Cardiac muscle cell (in vitro differentiated cells and primary cell): ENCODE measurements at places on chromosomes 6 and 20.
A peak's percentile ranks its signal among the peaks of the same experiment; 100 is the strongest.

DNA sequence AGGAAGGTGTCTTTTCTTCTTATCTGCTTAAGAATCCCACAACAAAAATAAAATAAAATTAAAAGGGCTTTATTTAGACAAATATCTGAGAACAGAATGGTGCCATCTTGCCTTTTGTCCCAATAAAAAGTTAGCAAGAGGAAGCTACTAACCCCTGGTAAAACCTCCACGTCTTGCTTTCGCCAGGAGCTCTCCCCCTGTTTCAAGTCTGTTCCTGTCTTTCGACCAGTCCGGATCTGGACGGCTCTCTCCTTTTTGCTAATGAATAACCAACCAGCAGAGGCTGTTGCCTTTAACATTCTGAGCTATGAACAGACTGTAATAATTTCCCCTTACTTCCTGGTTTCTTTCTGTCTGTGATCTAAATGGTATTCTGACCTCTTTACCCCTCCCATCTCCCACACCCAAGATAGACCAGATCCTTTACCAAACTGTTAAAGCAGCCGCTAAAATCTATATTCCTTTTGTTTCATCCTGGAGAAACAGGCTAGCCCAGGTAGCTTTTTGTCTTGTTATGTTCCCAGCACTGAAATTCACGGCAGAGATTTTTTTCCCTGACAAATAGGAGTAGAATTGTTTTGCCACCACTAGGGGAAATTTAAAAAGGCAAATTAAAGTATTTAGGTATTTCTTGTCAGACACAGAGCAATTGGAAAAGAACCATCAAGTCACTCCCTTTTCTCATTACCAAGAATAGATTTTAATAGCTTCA is at the start of gene FRK:
Gene FRK (minus strand): TSS at position 320 of the 712 bp plus-strand sequence. CDS start 580 bp downstream, outside the sequence.
- peak; percentile 80 for DNase-seq

- peak; percentile 6 for DNase-seq
These were observed 7.6 kb upstream of the DEFB129 start for GRCh38 chr20:219290-220115.

GRCh38 chr6:87700397-87701343 is 1.4 kb downstream of the AKIRIN2 start:
- peak; percentile 51 for DNase-seq

GRCh38 chr6:16824845-16825685 is 63.8 kb upstream of the ATXN1 start:
- no peak for DNase-seq

DNA sequence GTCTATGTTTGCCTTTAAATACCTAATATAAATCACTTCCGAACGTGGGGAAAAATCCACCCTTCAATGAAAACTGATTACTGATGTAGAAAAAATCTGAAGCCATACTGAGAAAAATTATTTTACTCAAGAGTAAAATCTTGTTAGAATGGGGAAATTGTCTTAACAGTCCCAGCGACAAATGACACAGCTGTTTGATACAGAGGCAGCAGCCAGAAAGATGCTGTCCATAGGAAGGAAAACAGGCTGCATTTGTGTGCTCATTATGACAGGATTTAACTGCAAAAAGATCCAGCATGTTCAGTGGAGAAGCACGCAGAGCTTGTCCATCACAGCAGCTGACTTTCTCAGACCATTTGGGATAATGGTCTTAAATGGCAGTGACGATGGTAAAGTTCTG is 443.0 kb downstream of the TFAP2B start:
- DNase-seq, result no peak

DNA sequence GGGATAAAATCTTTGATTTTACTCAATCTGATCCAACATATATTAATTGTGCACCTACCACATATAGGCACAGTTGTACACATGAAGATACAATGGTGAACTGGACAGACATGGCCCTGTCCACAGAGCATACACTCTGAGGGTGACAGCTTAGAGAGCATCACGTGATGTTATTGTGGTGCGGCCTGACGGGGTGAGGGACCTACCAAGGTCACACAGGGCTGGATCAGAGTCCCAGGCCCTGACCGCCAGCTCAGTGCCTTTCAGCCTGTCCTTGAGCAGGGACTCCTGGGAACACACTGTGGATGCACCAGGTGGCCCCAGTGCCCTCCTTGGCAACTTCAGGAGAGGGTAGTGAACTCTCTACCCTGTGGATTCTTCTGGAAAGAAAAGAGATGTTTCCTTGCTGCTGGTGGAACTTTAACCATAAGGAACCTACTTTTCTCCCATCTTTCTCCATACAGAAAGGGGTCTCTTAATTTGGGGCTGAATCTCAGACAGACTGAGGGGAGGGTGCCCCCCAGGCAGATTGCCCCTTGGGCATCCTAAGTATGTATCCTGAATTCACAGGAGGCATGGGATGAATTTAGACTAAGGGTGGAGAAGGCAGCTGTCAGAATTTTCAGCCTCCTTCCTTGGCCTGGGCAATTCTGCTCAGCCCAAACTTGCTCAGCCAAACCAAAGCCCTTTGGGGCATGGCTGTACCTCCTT is 26.5 kb downstream of the PCK1 start:
- DNase-seq, result no peak

- DNase-seq, result no peak
These were observed 517.0 kb downstream of the LMBRD1 start for GRCh38 chr6:69279805-69280204.

GRCh38 chr6:53752440-53752839 is 42.4 kb upstream of the LRRC1 start:
- no peak for DNase-seq

GRCh38 chr6:119156757-119157505 is 78.5 kb upstream of the FAM184A start:
- peak; percentile 36 for DNase-seq

DNA sequence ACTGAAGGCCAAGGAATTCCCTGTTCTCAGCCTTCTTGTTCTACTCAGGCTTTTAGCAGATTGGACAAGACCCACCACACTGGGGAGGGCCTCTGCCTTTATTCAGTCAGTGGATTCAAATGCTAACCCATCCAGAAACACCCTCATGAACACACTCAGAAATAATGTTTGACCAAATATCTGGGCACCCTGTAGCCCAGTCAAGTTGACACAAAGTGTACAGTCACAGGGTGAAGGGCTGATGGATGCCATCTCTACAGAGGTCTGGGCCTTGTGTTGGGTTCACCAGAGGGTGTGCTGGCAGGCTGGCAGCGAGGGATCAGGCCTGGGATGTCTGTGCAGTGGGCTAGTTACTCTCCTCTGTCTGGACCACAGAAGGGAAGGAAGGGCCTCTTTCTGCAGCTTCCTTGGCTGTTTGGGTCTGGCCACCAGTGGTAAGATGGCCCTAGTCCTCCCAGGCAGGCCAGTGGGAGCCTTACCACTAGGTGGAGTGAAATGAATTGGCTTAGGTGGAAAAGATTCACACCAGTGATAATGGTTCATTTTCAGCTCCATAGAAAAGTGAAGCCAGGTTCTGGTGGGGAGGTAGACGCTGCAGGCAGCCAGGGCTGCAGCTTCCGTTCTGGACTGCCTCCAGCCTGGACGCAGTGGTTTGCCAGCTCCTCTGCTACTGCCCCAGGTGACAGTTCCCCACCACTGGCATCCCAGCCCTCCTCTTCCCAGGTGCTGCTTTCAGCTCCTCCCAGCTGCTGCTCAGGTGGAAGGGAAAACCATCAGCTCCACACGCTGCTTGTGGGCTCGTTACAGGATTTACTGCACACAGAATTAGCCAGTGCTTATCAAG is 9.2 kb downstream of the TUBB2A start:
- no peak for DNase-seq

DNA sequence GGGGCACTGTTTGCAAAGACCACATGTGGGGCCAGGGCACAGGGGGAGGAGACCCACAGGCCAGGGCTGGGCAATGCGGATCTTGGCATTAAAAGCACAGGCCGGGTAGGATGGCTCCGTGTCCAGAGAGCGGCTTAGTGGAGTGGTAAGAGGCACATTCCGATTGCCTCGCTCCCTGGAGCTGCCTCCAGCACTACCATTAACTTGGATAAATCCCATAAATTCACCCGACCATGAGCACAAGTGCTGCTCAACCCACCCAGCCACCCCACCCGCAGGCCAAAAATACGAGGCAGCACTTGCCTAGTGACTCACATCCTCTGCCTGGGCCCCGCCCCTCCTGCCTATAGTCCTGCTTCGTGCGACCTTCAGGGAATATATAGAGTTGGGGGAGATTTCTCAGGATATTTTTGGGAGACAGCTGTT is 67.5 kb upstream of the QKI start:
- no peak for DNase-seq

- DNase-seq, result peak; percentile 64
These were observed 71.4 kb downstream of the ARID1B start for GRCh38 chr6:156848533-156848932.

DNA sequence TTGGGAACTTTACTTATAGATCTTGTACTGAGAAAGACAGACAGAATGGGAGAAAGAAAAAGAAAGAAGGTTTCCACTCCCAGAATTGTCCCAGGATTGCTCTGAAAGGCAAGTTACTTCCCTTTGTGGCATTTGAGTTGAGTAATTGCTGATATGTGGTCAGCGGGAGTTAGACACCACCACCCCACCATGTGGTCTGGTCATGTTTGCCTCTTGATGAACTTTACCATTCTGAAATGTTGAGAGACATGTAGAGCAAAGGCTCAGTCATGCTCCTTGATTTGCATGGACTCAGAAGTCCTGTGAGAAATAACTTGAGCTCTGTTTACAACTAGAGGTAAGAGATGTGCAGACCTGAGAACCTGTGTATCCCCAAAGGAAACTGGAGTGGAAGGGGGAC is 17.1 kb downstream of the TCF21 start:
- DNase-seq, result no peak

DNA sequence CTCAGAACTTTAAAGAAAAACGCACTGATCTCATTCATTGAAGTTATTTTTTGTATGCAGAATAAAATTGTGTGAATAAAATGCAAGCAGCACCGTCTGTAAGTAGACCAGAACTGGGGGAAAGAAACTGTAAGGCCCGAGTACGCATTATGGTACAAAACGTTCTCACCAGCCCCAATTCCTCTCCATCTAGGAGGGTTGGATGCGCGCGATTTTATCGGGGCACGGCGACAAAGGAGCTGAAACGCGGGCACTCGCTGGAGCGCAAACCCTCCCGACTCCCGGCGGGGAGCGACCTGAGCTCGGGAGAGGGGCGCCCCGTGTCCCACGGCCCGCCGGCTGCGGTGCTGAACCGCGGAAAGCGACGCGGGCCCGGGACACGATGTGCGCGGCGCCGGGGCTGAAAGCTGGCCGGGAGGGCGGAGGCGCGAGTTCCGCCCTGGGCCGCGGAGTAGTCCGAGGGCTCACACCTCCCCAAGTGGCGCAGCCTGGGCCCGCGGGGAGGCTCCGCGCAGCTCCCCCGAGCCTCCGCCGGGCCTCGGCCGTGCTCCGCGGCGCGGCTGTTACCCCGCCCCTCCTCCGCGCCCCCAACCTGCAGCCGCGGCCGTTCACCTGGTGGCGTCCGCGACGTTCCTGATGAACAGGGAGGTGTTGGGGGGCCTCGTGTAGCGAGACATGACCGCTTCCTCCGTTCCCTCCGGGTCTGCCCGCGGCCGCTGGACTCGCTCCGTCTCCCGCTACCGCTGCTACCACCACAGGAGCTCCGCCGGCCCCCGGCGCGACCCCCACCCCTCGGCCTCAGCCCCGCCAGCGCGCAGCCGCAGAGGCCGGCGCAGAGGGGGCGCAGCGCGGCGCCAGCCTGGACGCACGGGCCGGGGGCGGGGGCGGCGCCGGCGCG is at the start of gene SRSF12:
Gene SRSF12 (minus strand): TSS at position 861 of the 898 bp plus-strand sequence. CDS start 184 bp downstream, at position 677.
- peak; percentile 65 for DNase-seq

DNA sequence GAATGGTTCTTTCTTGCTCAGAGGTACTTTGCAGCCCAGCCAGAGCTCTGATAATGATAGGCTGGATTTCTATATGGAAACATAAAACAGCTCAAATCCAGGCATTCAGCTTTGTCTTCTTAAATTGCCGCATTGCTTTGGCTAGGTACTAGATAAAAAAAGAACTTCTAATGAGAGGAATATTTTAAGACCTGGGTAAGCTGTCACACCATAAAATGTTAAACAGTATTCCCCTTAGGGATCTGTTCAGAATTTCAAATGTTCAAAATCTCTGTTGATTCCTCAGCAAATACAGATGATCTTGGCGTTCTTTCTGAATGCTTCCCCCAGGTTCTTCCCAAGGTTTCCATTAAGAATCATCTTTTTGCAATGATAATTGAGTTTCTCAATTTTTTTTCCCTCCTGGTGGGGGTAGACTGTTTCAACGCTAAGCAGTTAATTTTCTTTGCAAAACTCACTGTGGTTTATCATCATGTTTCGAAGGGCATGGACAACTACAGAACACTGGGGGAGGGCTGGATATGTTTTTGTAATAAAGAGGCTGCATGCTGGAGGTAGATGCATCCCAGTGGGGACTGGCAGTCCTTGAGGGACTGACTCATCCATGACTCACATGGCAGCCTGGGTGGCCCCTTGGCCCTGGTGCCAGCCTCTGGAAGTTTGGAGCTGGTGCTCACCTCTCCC is 31.0 kb downstream of the TIAM2 start:
- no peak for DNase-seq

DNA sequence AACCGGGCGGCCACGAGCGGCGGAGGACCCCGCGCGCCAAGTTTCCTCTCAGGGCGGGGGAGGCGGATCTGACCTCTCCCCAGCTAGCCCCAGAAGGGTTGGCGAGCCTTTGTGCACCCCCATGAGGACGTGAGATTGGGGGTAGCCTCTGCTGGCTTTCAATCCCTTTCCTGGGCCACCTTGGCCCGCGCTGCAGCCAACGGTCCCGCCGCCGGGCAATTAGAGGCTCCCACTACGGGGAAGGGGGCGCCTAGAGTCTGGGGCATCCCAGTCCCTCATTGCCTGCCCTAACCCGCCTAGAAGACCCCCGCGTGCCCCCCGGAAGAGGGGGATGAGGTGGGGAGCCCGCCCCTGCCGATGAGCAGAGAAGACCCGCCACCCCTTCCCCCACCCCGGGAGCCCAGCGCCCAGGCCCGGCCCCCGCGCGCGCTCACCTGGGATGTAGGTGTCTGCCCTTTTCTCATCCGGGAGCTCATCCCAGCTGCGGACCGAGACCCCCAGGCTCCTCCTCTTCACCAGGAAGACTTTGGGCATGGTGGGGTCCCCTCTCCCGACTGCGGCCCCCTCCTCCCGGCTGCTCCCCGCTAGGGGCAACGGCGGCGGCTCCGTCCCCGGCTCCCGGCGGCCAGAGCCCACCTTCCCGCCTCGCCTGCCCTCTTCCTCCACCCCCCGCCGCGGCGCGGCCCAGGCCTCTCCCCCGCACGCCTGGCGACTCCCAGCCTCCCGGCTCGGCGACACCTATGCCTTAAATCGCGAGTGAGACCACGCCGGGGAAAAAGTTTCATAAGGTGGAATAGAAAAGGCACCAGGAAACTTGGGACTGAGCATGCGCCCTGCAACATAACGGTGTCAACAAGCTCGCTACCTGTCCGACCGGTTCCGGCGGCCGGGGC is at the start of gene OVOL2:
Gene OVOL2 (minus strand): TSS at position 816 of the 893 bp plus-strand sequence. CDS start 282 bp downstream, at position 534.
- peak; percentile 51 for DNase-seq
